ENCODE measurements at places on chromosomes 1 and 21.

DNA sequence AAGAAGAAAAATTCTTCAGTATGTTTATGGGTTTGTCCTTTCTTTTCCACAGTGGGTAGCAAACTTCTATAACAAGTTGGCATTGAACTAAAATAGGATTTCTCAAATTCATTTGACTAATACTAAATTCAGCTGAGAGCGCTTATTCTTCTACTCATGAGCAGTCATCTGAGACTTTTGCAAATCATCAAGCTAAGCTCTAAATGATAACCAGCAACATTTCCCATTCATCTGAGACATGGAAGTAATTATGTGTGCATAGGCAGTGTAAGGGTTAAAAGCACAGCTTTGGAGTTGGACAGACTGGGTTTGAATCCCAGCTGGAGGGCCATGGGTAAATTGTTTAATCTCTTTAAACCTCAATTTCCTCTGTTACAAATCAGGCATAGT lies 18.3 kb upstream of the CNR2 start:
- no peak for DNase-seq

DNA sequence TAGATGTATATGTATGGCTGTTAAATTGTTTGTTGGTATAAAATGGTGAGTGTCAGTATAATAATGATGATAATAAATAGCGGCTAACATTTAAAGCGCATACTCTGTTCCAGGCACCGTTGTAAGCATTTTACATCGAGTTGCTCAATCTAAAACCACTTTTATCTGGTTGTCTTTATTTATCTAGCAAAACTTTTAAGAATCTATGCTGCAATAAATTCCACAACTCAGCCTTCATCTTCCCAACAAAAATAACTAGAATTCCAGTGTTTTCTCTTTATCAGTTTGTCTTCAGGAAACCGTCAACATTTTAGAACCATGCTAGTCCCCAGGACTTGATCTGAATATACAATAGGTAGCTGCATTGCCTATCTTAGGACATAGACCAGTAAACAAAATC lies 19.3 kb upstream of the SLC16A1 start:
- DNase-seq, result no peak

DNA sequence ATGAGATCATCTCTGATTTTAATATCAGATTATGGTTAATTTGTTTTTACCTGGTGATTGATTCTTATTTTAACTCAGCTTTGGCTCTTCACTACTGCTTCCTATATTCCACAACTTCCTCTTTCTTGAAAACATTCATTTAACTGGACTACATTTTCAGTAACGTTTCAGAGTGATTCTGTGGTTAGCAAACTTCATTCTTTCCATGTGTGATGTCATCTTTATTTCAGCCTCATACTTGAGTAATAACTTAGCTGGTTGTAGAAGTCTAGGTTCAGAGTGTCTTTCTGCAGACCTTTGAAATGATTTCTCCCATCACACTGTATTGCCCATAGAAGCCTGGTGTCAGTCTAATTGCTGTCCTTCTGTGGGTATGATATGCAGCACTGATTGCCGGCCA lies 36.0 kb upstream of the SLC35F3 start:
- DNase-seq, result no peak

- DNase-seq, result no peak
Measured at GRCh38 chr1:44947774-44948311, 38.6 kb downstream of the EIF2B3 start.

GRCh38 chr1:28789816-28790215 lies 22.2 kb upstream of the OPRD1 start:
- DNase-seq, result no peak

GRCh38 chr1:178953538-178954324 lies 72.0 kb upstream of the FAM20B start:
- no peak for DNase-seq

GRCh38 chr21:43825936-43826622 lies 36.7 kb downstream of the RRP1 start:
- no peak for DNase-seq
